ENCODE measurements at places on chromosomes 13 and 19.
A peak's percentile ranks its signal among the peaks of the same experiment; 100 is the strongest.

GRCh38 chr13:86087244-86087643 is 288.0 kb upstream of the SLITRK6 start:
- DNase-seq = no peak

- peak; percentile 54 for DNase-seq
Measured at GRCh38 chr19:43316591-43317319, 36.7 kb upstream of the CD177 start.

GRCh38 chr19:398719-399118 is 10.2 kb downstream of the C2CD4C start:
- DNase-seq = no peak

DNA sequence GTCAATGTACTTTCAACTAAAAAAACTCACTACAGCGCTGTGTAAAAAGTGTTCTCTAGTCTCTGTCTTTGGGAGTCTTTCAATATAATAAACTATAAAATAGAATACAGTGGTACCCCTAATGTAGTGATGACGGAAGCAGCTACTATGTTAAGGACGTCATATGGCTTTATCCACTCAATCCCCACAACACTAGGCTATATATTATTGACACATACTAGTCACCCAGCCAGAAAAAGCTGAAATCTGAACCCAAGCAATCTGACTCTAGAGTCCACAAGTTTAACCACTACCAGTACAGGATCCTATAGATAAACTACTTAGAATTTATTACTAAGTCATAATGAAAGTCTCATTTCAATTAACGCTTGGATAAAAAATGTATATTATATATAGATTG is 48.3 kb downstream of the ELF1 start:
- DNase-seq = no peak

GRCh38 chr19:36030264-36031148 is 2.2 kb downstream of the CLIP3 start:
- DNase-seq = peak; percentile 38

- no peak for DNase-seq
Measured at GRCh38 chr13:63605962-63606361, 2190.3 kb upstream of the PCDH20 start.

DNA sequence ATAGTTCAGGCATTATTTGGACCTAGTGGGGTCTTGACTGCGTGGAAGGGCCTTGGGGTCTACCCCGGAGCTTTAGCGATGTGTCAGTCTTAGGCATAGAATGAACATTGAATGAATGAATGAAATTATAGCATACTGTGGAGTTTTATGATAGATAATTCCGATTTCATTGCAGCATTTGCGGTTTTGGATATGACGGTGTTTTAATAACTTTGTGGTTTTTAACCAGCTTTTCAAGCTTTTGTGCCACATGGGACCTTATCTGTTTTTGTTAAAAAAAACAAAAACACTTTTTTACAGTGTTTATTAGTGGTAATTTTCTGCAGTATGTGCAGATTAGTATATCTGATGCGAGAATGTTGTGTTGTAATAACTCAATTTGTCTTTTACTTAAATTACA is 696 bp downstream of the NUP58 start:
- DNase-seq = no peak

GRCh38 chr19:38148337-38148736 is 75.7 kb downstream of the DPF1 start:
- no peak for DNase-seq

- DNase-seq = no peak
Measured at GRCh38 chr19:54388802-54389139, 24.0 kb upstream of the LAIR1 start.

DNA sequence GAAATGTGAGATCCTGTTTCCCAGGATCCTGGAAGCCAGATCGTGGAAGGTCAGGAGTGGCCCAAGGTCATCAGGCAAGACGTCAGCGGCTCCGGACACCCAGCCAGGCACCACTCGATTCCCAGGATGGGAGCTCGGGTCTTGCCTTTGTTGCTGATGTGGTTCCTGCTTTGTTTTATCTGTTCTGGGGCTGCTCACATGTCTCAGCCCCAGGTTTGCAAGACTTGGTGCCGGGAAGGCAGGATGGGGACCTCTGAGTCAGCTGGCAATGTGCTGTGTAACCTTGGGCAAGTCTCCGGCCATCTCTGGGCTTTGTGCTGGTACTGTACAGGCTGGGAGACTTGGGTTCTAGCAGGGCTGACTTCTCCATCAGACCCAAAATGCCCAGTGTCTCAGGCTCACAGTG is 1.4 kb upstream of the FCHO1 start:
- peak; percentile 44 for DNase-seq
